ENCODE measurements at places on chromosomes 11 and 22. TPM values are rescaled to one million over a fixed set of nuclear protein-coding genes. Genes with fewer than 3 reads are reported as not detected.
A peak's percentile ranks its signal among the peaks of the same experiment; 100 is the strongest.

Gene C11orf91
- total RNA-seq: 1.1 TPM

DNA sequence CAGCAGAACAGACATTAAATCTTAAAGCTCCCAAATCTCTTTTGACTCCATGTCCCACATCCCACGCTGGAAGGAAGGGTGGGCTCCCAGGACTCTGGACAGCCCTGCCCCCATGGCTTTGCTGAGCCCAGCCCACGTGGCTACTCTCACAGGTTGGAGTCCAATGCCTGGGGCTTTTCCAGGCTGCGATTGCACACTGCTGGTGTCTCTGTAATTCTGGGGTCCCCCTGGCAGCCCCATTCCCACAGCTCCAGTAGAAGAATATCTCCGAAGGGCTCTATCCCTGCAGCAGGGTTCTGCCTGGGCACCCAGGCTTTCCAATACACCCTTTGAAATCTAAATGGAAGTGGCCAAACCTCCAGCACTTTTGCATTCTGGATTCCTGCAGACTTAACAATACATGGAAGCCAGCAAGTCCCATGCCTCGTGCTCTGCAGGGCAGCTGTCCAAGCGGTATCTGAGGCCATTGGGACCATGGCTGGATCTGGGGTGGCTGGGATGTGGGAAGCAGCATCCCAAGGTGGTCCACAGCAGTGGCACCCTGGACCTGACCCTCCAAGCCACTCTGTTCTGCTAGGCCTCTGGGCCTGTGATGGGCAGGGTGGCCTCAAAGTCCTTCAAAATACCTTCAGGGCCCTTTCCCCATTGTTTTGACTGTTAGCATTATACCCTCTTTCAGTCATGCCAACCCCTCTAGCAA, 47.9 kb upstream of the TH start:
- no peak for DNase-seq

DNA sequence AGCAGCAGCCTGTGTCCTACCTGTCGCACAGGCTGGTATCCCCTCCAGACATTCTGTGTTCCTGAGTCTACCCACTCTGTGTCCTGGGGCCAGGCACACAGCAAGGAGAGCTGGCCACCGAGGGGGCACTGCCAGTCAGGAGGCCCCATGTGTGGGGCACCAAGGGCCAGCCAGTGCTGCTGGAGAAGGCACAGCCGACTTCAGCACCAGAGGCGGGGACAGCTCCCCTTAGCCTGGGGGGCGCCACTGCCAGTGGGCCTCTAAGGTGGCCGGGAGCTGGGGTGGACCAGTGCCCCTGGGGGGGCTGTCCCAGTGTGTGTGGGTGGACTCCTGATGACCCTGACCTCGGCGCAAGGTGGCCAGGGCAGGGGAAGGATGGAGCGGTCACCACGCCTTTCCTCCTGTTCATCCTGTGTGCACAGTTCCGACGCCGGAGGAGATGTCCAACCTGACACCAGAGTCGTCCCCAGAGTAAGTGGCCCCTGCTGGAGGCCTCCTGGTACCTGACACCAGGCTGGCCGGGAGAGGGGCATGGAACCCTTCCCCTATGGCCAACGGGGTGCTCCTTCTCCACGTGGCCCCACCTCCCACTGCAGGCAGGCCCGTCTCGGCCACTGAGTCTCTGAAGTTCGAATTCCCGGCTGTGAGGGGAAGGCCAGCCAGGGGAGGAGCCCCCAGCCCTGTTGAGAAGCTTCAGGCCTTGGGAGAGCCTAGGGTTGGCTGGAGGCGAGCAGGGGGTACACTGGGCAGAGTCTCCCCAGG, 35.4 kb downstream of the MOB2 start:
- DNase-seq: no peak

DNA sequence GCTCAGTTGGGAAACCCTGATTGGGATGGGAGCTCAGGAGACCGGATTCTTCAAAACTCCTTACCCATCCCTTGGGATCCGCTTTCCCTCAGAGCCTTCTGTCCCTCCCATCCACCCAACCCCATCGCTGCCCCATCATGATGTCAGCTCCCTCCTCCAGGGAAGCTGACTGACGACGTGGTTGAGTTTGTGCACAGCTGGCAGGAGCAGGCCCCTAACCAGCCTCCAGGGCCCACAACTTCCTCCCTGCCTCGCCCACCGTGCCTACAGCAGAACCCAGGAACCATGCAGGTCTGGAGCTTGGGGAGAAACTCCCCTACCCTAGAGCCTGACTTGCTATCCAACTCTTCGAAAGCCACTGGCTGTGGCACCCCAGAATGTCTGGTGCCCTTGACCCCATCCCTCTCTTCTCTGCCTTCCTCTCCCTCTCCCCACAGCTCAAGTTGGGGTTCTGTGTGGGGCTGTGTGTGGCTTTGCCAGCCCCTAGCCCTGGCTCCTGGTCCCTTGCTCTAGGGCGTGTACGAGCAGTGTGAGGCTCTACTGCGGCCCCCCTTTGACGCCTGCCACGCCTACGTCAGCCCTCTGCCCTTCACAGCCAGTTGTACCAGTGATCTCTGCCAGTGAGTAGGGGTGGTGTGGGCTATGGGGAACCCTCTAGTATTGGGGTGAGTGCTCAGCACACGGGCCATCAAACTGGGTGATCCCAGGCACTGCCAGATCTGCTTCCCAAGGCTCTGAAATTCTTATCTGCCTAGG, 11.1 kb downstream of the OTOG start:
- DNase-seq: no peak

GRCh38 chr11:47220401-47220821, 5.6 kb downstream of the DDB2 start:
- peak; percentile 73 for DNase-seq

- peak; percentile 92 for DNase-seq
Observed at GRCh38 chr22:36327922-36328551, 59.7 kb downstream of the MYH9 start.

All from LHCN-M2 (cell line).